ENCODE measurements at places on chromosomes 6 and 20. TPM values are rescaled to one million over a fixed set of nuclear protein-coding genes. Genes with fewer than 3 reads are reported as not detected.

OR10C1 gene
- total RNA-seq: not detected

ELOVL2 gene
- total RNA-seq: 5.9 TPM

WFDC12 gene
- total RNA-seq: not detected

ZCCHC3 gene
- 21.6 TPM for total RNA-seq

OR12D3 gene
- not detected for total RNA-seq

DLL1 gene
- 0.15 TPM for total RNA-seq

SDCBP2 gene
- 2.1 TPM for total RNA-seq

ARMH2 gene
- total RNA-seq: not detected

ARMC2 gene
- 2.8 TPM for total RNA-seq

ATF6B gene
- total RNA-seq: 33.9 TPM

SOX18 gene
- total RNA-seq: 1.1 TPM

RAMACL gene
- total RNA-seq: 0.11 TPM

TCP11 gene
- not detected for total RNA-seq

ZNF184 gene
- 2.8 TPM for total RNA-seq

BCL2L1 gene
- total RNA-seq: 287 TPM

ENPP5 gene
- total RNA-seq: not detected

FRK gene
- 1.3 TPM for total RNA-seq

SEMG2 gene
- not detected for total RNA-seq

TCF19 gene
- total RNA-seq: 13.4 TPM

CGA gene
- total RNA-seq: 0.23 TPM

ADGRG6 gene
- 44.3 TPM for total RNA-seq

HSPA1L gene
- 1.3 TPM for total RNA-seq

KCNK5 gene
- total RNA-seq: 1.2 TPM

ZNF133 gene
- 15.1 TPM for total RNA-seq

MAFB gene
- 0.11 TPM for total RNA-seq

SIRPB2 gene
- total RNA-seq: not detected

C6orf132 gene
- 2.5 TPM for total RNA-seq

PDE10A gene
- total RNA-seq: 28.6 TPM

COL21A1 gene
- total RNA-seq: 0.50 TPM

SLC22A3 gene
- total RNA-seq: 40.2 TPM

ZNF512B gene
- 12.2 TPM for total RNA-seq
